ENCODE measurements at places on chromosomes 2 and 18.

DNA sequence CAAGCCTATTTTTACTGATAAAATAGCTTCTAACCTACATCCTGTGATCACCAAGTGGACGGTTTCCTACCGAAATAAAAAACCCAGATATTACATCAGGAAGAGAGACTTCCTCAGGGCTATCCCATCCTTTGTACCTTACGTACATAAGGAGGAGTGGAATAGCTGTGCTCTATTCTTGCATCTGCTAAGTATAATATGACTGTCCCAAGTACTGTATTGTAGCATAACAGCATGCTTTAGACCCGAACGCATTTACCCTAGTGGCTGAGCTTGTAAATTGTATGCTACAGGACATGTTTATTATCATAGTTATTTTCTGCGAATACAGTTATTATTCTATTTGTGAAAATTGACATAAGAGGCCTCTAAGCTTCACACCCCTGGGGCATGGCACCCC, 302.4 kb downstream of the CLIP4 start:
- no peak for DNase-seq

- no peak for DNase-seq
Observed at GRCh38 chr2:42865884-42866881, 73.8 kb upstream of the HAAO start.

DNA sequence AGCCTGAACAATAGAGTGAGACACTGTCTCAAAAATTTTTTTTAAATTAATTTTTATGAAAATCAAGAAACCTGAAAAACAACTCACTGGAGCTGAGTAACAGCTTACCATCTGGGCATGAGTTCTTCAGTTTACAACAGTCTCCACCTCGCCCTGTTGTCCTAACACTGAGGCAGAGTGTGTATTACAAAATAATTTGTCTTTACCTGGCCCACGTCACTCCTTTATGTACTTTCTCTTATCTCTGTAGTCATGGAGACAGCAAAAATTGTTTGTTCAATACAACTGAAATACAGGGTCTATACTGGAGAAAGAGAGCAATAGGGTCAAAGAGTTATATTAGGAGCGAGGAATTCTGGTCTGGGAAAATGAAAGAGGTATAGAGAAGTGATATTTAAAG, 48.1 kb downstream of the CYTIP start:
- DNase-seq = no peak

GRCh38 chr2:54428108-54428831, 27.9 kb upstream of the SPTBN1 start:
- no peak for DNase-seq

All from CD4-positive, alpha-beta T cell treated with Interleukin-1 beta for 1 hour (primary cell).